LNCaP clone FGC (cell line): ENCODE measurements at places on chromosomes 4 and X.

DNA sequence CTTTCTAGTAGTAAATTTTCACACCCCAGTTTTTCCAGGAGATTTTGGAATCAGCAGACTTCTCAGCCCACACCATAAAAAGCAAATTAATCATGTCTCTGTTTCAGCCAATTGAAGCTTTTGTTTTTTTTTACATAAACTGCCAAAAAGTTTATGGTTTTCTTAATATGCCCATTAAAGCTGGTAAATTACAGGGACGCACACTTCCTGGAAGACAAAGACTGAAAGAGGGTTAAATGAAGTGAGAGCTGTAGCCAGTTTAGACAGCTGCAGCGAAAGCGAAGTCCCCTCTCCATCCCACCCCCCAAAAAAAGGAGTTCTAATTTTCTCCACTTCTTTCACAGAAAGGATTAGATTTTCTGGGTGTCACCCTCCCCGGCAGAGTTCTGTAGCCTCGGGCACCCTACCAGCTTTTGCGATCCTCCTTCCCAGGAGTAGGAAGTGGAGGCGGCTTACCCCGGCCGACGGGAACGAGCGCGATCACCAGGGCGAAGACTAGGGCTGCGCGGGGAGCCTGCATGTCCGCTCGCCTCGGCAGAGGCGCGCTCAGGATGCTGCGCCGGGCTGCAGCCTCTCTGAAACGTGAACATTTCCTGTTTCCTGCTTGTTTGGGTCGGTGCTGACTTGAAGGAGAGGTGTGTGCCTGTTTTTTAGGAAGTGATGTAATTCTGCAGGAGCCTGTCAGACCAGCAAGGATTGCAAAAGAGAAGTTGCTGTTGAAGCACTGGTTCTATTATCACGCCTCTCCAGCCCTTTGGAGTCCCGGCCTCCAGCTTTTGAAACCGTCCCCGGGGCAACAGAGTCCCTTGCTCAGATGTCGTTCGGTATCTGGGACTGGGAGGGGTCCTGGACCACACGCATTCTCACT is at the start of gene TMEM154:
TMEM154 (minus strand) TSS at position 584 of the 868 bp plus-strand sequence; CDS start at position 520, 64 bp downstream.
- DNase-seq: peak; percentile 36

DNA sequence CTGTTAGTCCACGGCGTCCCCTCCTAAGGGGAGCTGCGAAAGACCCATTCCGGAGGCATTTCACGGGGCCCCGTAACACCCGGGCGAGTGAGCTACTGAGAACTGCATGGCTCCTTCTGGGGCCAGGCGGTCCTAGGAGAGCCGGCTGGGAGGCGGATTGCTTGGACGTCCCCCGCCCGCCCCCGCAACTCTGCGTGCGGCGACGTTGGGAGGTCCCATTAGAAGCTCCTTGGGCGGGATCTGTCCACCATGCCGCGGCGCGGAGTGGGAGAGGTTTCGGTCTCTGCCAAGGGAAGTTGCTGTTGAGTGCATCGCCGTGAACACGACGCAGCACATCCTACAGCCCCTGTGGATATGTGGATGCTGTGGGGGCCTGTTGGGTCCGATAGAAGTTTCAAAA is 85.4 kb upstream of the IGFBP7 start:
- no peak for DNase-seq

DNA sequence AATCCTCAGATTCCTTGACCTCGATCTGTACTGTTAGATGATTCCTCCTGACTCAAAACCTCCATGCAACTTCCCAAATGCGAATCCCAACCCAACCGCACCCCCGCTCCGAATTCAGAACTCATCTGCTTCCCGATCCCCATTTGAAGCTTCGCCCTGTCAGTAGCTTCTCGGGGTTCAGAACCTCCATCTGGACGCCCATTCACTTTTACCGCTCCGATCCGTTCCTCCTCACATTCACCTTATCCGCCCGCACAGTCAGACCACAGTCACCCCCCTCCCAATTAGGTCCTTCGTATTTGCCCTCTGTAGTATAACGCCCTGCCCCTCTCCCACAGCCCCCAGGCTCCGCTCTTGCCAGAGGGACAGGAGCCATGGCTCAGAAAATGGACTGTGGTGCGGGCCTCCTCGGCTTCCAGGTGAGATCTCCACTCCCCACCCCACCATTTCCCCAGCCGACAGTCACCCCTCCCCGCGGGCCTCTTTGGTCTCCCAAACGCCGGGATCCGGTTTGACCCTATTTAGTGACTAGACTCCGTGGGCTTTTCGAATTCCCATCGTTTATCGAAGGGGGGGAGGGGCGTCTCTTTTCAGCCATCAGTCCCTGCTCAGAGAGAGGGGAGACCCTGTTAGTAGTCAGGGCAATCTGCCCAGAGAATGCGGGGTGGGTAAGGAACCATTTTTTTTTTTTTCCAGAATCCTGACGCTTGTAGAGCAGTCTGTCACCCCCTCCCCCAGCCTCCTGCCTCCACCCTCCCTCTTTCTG is 691 bp downstream of the MAGED1 start:
- DNase-seq: no peak

GRCh38 chr4:160143574-160143973 is 1040.7 kb downstream of the RAPGEF2 start:
- DNase-seq: no peak

DNA sequence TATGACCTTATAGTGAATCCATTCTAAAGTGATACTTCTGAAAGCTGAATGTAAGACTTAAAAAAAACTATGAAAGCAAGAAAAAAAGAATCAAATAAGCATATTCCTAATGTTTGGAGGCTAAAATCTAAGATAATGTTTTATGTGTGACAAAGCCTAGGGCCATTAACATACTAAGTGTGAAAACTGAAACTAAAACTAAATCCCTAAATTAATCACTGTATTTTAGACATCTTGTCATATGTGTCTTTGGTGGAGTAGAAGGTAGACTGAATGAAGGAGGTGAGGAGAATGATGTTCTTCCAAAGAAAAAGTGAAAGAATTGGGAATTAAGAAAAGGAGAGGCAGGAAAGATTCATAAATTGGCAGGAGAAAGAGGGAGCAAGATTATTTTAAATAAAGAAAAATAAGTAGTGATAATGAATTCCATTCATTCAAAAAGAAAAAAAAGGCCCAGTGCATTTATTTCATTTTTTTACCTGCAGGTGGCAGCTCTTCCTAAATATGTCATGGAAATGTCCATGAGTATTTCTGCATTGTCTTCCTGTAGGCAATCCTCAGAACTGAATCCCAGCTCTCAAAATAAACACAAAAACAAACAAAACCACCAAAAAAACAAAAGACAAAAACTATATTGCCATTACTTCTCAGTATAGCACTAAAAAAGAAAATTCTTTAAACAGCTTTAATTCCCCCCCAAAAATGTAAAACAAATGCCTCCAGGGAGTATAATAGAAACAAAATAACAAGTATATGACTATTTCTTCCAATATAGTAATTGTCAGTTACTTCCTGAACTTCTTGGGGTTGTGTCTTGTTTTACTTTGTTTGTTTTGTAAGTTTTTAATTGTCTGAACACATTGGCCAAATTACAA is 17.0 kb upstream of the AP1AR start:
- no peak for DNase-seq

- DNase-seq: peak; percentile 76
These were observed 58.0 kb upstream of the ABCG2 start for GRCh38 chr4:88216395-88216794.

GRCh38 chrX:151896734-151897474 is 15.8 kb upstream of the MAGEA4 start:
- peak; percentile 33 for DNase-seq

GRCh38 chr4:161937596-161937995 is 226.2 kb downstream of the FSTL5 start:
- no peak for DNase-seq

- peak; percentile 84 for DNase-seq
These were observed 555.9 kb upstream of the DIPK2B start for GRCh38 chrX:45756557-45756956.

GRCh38 chr4:139786494-139787354 is 121.1 kb downstream of the MGST2 start:
- DNase-seq: no peak

DNA sequence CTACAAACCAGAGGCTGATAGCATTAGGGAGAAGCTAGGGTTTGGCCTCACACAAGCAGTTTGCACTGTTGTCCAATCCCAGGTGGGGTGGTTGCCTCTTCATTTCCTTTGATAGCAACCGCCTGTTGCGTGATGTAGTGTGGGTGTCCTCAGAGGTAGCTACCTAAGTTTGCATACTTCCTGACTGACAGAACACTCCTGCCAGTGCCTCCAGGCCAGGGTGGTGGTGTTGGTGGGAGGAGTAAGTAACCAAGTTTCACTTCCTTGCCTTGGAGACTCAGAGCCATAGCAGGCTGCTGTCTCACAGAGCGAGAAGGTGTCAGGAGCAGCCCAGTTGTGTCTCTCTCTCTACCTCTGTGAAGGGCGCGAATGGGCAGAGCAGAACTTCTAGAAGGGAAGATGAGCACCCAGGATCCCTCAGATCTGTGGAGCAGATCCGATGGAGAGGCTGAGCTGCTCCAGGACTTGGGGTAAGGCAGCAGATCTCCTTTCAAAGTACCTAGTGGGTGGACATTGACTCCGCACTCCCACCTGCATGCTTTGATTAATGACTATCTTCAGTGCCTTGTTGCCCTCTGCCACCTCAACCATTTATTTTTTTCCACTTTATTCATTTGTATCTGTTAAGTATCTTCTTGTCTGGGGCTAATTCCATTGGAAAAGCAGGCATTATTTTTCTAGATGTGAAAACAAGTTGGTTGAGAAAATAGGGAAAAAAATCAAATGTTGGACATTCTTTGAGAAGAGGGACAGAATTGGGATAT is at the start of gene DAPP1:
DAPP1 (plus strand) TSS at position 283 of the 764 bp plus-strand sequence; CDS start at position 370, 87 bp downstream.
- no peak for DNase-seq

GRCh38 chr4:166991006-166991561 is 243.2 kb downstream of the SPOCK3 start:
- DNase-seq: no peak

- no peak for DNase-seq
These were observed 23.2 kb downstream of the MOB1B start for GRCh38 chr4:70925418-70925817.

GRCh38 chrX:136115126-136115903 is 32.0 kb upstream of the FHL1 start:
- DNase-seq: no peak

GRCh38 chr4:14345356-14345775 is 656.9 kb upstream of the CPEB2 start:
- DNase-seq: no peak

DNA sequence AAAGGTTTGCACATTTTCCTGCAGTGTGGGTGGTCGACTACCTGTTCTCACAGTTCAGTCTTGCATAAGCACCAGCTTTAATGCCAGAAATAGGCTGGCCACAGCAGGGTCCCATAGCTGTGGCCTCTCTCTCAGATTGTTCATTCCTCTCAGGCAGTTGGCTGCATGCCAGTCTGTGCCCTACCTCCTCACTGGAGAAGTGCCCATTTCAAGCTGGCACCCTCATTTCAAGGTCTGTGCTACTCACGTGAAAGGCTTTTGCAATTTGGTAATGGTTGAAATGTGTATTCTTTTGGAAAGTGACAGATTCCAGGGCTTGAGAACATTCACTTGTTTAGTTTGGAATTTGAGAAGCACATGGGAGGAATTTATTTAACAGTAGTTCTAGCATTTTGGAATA is 28.9 kb upstream of the MTMR1 start:
- DNase-seq: peak; percentile 47

DNA sequence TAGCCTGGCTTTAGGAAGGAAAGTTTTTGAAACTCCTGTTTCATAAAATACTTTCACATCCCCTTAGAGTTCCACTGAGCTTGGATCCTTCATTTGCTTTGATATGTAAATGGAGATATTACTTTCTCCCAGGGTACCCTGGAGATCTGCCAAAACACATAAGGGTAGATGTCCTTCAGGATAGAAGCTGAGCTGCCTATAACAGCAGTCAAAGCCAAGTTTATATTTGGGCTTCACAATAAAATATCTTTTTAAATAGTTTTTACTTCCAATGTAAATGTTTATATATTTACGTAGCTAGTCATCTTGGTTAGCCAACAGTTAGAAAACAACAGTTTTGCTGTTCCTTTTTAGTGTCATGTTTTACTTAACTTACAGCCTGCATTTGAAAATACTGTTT is 742.3 kb upstream of the POU3F4 start:
- DNase-seq: peak; percentile 79

DNA sequence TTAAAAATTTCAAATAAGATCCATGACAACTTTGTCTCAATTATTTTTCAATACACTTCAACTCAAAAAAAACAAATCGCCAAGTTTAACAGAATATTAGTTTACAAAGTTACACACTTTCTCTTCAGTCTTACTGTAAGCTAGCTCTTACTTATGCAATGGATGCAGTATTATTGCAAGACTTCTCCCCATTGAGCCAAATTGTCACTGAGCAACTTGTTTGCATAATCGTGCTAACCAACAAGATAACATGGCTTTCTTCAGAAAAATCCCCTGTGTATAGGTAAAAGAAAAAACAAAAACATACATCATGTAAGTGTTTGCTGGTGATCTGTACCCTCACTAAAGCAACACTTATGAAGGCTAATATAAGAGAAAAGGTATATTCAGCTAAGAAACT is 18.9 kb downstream of the DNAJB14 start:
- no peak for DNase-seq

DNA sequence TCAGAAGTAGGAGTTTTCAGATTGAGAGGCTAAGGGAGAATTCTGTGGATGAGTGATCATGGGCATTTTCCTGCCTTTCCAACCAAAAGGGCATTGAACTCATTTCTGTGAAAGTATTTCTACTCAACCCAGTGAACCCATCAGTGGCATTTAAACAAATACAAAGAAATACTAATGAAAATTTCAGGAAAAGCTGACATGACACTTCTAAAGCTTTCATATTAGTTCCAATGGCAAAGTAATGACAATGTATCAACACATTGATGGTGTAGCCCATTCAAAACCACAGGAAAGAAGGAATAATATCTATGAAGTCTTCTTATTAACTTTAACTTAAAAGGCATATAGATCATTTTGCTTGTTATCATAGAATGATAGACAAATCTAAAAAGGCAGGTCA is 183.5 kb upstream of the ANXA10 start:
- DNase-seq: no peak

- no peak for DNase-seq
These were observed 79.4 kb downstream of the FTHL17 start for GRCh38 chrX:30992381-30992904.

- no peak for DNase-seq
These were observed 55.5 kb downstream of the CLDN22 start for GRCh38 chr4:183264614-183265013.

- no peak for DNase-seq
These were observed 63.8 kb downstream of the PHKA2 start for GRCh38 chrX:18920079-18920478.

DNA sequence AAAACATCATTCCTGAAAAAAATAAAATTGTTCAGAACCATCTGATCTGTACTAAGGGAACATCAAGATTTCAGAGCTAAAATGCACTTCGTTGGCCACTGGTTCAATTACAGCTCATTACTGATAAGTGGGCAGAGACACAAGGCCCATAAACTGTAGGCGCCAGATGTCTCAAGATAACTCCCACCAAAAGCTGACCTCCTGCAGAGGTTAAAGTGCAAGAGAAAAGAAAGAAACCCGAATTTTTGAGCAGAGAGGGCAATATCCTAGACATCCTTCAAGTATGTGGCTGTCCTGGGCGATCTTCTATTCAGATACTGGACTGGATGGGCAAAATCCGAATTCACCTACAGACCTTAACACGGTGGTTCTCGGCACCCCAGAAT is 660 bp downstream of the GEMIN8 start:
- no peak for DNase-seq
